ENCODE measurements at places on chromosomes 6 and 20.

DNA sequence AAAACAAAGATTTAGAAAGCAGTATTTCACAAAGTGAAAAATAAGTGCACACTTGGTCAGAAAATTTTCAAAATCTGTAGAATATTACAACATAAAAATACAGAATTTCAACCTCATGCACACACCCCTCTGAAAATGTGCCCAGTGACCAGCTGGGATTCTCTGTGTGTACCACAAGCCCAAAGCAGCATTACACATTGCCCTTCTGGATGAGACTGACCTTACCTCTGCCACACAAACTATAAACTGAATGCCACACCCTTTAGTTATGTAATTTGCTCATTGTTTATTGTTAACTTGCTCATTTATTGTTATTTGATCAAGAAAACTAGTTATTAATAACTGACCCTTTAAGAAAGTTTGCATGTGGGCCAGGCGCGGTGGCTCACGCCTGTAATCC is 303.0 kb downstream of the FOXC1 start:
- no peak for DNase-seq

DNA sequence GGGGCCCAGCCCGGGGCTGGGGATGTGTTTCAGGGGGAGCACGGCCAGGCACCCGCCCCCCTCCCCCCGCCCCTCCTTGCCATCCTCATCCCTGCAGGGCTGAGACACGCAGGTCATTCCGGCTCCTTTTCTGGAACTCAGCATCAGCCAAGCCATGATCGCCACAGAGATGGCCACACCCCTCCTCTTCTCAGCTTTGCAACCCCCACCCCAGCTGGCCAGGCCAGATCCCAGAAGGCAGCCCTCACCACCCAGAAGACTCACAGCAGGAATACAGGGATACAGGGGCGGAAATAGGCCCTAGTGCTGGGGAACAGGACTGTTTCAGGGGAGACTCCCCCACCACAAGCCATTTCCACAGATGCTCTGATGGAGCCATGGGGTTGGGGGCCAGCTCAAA is 33.5 kb downstream of the YTHDF1 start:
- DNase-seq, result no peak

DNA sequence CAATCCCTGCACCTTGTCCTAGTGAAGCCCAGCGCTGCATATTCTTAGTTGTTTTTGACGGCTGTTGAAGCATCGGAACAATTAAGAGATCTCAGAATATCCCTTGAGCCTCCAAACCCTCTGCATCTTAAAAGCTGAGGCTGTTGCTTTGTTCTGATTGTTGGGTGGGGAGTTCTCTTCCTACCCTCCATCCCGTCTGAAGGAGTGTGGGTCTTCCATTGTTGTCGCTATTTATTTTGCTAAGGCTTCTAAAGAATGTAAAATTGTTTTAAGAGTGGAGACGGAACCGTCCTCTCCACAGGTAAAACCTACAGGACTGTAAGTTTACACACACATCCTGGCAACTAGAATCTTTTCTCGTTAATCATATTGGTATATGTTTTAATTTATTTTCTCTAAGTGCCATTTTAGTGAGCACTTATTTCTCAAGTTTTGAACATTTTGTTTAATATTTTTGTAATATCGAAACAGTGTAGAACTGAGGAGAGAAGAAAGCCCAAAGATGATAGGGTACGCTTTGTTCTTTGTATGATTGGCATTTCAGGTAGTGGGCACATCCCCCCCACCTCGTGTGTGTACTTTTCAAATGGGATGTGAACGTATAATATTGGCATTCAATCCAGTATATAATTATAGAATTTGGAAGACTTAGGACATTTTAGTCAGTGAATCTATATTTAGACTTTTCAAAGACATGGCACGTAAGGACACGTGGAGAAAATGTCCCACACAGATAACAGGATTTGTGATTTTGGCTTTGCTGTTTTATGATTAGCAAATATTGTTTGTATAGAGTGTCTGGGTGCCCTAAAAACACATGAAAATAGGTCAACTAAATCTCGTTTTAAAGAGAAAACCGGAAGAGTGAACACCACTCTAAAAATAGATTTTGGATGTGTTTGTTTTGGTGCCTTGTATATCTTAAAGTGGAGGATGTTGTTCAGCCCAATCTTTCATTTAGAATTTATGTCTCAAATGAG is 1.3 kb downstream of the RNF146 start:
- DNase-seq, result no peak

- no peak for DNase-seq
These were observed 43.3 kb upstream of the ARMC2 start for GRCh38 chr6:108804956-108805355.

- no peak for DNase-seq
These were observed 4.9 kb upstream of the MLN start for GRCh38 chr6:33808641-33809180.

GRCh38 chr6:163866192-163866591 is 451.7 kb downstream of the QKI start:
- DNase-seq, result no peak

GRCh38 chr6:51349857-51350256 is 531.2 kb downstream of the TFAP2B start:
- no peak for DNase-seq

DNA sequence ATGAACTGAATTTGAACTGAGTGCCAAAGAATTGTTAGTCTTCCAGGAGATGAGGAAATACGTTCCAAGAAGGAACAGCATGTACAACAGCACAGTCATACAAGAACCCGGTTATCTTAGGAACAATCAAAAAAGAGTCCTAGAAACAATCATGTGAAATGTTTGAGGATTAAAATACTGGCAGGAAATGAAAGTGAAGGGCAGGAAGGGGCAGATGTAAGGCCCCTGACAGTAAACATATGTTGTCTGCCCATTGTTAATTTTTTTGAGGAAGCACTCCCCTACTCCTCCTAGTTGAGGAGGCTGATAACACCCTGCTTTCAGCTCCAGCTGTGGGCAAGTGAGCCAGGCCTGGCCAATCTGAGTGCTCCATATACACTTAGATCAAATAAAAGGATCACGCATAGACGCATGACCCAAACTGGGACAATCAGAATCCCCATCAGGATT is 220.9 kb downstream of the HACE1 start:
- DNase-seq, result no peak

DNA sequence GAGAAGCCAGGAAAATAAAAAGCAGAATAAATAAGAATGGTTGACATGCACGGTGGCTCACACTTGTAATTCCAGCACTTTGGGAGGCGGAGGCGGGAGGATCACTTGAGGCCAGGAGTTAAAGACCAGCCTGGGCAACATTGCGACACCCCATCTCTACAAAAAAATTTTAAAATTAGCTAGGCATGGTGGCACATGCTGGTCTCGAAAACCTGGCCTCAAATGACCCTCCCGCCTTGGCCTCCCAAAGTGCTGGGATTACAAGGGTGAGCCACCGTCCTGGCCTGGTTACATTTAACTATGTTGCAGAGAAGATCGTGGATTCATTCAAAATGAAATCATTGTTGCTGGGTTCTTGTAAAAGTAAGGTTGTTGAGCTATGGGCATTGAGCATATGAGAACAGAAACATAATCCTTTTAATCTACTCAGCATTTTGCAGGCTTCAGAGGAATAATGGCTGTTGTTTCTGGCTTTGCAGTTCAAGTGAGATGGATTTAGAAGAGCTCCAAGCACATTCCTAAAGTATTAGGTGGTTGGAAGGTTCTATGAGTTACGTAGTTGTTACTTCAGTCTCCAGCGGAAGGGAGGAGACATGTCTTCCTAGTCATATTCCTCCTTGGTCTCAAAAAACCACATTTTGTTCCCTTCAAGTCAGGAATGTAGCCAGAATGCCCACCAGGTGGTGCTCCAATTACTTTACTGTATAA is 45.6 kb upstream of the RAB23 start:
- no peak for DNase-seq

DNA sequence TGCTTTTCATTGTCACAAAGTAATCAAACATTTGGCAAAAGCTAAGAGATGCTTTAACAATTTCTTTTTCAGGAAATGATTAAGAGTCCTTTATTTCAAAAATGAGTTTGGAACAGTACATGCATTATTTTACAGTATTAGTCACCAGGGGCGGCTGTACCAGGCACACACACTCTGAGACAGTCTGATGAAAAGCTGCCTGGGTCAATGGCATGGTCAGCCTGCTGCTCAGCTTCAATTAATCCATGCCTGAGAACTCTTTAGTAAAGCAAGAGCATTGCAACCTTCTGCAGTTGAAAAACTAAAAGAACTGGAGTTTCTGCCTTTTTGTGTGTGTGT is 105.5 kb downstream of the TULP4 start:
- DNase-seq, result no peak

- no peak for DNase-seq
These were observed 714.0 kb downstream of the UTRN start for GRCh38 chr6:144999127-144999526.
